CD8-positive, alpha-beta memory T cell (primary cell): ENCODE measurements at places on chromosomes 3 and 15. TPM values are rescaled to one million over a fixed set of nuclear protein-coding genes. Genes with fewer than 3 reads are reported as not detected.

DNA sequence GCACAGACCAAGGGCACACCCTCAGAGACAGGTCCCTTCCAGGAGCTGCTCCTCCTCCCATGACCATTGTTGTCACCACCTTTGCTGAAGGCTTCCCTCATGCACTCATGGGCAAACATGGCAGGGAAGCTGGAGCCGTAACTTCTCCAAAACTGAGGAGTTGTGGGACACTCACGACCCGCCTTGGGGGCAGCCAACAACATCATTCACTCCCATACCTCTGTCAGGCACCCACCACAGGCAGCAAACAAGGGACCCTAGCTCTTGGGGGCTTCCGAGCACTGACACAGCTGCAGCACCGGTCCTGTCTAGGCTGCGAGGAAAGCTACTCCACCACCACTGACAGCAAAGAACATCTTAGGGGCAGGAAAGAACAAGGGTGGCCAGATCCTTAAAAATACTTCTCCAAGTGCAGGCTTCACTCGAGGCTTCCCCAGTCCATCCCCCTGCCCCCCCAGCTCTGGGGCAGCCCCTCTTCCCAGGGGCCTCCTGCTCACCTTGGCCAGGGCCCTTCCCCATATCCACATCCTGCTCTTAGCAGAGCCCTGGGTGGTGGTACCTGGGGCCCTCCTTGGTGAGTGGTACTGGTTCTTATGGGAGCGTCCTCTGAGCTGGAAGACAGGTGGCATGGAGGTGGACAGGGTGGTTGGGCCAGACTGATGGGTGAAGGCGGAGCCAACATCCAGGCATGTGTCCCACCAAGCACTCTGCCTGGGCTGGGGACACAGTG is 28.0 kb upstream of the DUSP7 start:
- DNase-seq: no peak

GRCh38 chr15:92107510-92107909 is 254.0 kb downstream of the SLCO3A1 start:
- no peak for DNase-seq

- no peak for DNase-seq
Measured at GRCh38 chr3:161893972-161894371, 397.4 kb downstream of the OTOL1 start.

Gene SERPINI2
- not detected for polyA plus RNA-seq

Gene CXCR6
- polyA plus RNA-seq: 70.8 TPM
